ENCODE measurements at places on chromosomes 3 and 15. TPM values are rescaled to one million over a fixed set of nuclear protein-coding genes. Genes with fewer than 3 reads are reported as not detected.

DNA sequence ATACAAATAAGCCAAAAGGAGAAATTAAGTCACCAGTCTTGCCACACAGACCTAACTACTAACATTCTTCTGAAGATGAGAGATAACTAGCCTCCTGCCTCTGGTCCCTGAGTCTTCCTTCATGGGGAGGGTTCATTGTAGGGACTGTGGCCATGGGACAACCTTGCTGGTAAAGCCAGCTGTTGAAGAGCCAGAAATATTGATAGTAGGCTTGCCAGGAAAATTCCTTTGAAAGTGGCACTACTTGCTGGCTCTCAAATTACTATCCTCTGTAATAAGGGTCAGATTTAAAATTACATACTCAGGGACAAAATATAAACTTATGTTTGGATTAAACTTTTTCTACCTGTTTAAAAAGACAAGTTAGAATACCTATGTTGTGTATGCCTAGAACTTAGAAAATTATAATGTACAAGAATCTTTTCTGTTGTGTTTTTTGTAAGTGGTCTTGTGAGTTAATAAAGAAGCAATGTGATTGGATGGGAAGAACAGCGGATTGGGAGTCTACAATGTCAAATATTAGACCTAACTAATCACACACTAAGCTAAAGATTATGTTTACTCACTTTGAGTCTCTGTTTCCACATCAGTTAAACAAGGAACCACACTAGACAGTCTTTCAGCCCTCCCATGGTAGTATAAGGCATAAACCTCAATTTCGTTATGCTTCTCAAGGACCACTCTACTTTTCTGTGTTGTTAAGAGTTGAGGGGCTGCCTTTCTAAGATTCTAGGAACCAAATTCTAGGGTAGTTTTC is 60.0 kb upstream of the TRIM71 start:
- no peak for DNase-seq

- no peak for DNase-seq
Measured at GRCh38 chr3:197555281-197556261, at the start of gene BDH1. BDH1 (minus strand) TSS chr3:197555968; CDS start chr3:197546443, 9,525 bp downstream.

The NLGN1 gene
- 3.0 TPM for total RNA-seq

The CHL1 gene
- total RNA-seq = not detected

DNA sequence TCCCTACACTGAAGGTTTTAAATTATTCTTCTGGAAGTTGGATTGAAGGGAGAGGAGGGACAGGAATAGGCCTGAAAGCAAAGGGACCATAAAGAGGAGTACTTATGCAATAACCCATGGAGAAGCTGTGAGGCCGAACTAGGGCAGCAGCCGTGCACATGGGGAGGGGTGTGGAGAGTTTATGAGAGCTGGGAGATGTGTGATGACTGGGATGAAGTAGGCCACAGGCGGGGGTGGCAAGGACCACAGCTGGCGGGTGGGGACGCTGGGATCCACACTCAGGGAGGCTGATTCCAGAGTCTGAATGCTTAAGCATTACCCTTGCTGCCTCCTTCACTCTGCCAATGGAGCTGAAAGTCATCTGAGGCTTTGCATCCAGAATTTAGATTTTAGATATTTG is 123.8 kb downstream of the ARNT2 start:
- no peak for DNase-seq

GRCh38 chr15:31202953-31203352 is 101.4 kb upstream of the TRPM1 start:
- DNase-seq = no peak

- no peak for DNase-seq
Measured at GRCh38 chr3:109897734-109898133, 560.4 kb upstream of the DPPA4 start.

- DNase-seq = no peak
Measured at GRCh38 chr15:88535100-88535499, 11.4 kb downstream of the DET1 start.

The CFAP92 gene
- 1.0 TPM for total RNA-seq

GRCh38 chr3:104347291-104347690 is 1019.4 kb upstream of the ALCAM start:
- DNase-seq = no peak

GRCh38 chr15:31338879-31339557 is 12.4 kb downstream of the KLF13 start:
- no peak for DNase-seq

DNA sequence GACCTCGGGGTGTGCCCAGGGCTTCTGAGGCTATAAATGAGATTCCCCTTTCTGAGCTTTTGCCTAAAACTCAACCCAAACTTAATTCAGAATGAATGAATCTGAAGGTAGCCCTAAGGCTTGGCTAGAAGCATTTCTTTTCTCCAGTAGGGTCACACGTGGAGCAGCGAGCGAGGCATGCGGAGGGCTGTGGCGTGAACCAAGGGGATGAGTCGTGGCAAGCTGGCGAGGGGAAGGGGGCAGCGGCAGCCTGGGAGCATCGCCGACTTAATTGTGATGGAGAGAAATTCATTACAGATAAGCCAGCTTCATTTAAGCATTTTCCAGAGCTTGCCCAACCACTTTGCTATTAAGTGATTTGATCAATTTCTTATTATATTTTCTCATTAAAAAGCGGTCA is 79.9 kb downstream of the CHSY1 start:
- DNase-seq = no peak

DNA sequence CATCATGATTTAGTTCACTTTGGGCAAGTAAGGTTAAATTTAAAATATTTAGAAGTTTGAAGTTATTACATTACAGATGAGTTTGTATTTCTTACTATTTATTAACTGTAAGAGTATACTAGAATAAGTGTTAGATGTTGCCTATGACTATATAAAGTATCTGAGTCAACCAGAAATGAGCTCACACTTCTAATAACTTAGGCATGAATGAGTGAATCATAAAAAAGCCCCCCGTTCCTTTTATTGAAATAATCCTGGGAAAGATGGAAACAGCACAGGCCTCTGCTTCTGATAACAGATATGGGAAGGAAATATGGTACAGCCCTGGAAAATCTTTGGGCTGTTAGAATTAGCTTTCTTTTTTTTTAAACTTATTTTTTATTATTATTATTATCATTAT is 66.6 kb upstream of the TGFBR2 start:
- no peak for DNase-seq

The ABCC5 gene
- 12.2 TPM for total RNA-seq

- peak; percentile 33 for DNase-seq
Measured at GRCh38 chr3:188712248-188712924, 459.4 kb upstream of the TPRG1 start.

DNA sequence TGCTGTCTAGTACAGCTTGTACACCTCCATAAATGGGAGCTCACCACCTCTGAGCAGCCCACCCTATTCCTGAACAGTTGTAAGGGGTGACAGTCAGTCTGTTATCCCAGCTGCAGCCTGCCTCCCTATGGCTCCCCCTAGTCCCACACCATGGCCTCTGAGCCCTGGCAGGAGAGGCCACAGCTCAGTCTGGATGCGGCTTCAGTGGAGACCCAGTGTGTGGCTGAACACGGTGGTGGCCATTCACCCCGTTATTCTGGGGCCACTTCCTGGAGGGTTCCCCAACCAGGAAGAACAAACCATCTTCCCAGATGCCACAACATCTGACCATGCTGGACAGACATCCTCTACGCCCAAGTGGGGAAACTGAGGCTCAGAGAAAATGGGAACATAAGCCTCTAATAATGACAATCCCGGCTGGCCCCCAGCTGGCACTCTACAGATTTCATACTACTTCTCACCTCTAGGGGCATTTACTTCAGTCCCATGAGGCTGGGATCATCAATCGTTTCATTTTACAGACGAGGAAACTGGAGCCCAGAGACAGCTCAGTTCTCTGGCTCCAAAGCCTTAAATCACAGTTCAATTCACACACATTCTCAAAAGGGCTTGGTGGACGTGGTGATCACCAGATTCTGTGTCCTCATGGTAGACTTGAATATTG is 9.2 kb upstream of the GRIP2 start:
- DNase-seq = no peak

DNA sequence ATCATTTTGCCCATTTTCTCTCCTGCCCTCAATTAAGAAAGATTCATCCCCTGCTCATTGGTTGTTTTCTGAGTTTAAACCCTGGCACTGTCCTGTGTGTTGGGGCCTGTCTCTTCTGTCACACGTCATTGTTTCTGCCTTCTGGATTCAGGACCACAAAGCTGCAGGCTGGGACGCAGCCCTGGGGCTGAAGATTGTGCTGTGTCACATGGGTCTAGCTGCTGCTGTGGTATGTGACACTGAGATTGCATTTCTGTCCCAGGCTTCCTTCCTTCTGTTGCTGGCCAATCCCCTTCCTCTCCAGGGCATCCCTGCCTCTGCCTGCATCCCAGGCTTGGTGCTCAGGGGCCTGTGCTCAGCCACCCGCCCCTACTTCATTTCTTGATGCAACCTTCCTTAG is 28.9 kb downstream of the INSYN1 start:
- DNase-seq = no peak

DNA sequence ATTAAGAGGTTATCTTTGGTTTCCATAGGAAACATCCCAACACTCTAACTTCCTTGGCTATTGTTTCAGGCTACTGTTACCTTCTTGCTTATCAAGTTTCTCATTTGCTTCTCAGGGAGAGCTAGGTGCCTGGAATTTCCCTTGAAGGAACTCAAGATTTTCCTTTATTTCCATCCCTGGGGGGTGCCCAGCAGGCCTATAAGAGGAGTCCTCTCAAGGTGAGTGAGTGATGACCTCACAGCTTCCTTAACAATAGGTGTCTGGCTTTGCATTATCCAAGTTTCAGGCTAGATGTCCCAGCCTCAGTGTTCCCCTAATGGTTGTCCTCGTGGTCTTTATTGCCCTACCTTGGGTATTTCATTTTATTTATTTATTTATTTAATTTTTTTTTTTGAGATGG is 12.1 kb upstream of the CTSH start:
- no peak for DNase-seq

DNA sequence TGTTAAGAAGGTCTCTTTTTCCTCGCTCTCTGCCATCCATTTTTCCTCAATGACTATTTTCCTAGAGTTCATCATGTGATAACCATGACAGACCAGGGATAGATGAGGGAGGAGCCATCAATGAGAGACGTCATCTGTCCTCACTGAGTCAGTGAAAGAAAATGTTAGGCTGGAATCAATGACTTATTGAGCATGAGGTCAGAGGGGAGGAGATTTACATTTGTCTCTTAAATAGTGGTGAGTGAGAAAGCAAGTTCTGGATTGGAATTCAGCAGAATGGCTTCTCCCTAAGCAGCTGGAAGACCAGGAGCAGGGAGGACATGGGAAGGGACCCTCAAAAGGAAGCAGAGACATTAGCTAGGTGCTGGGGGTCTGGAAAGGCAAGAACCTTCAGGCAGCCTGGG is 28.2 kb upstream of the USP3 start:
- DNase-seq = peak; percentile 44

DNA sequence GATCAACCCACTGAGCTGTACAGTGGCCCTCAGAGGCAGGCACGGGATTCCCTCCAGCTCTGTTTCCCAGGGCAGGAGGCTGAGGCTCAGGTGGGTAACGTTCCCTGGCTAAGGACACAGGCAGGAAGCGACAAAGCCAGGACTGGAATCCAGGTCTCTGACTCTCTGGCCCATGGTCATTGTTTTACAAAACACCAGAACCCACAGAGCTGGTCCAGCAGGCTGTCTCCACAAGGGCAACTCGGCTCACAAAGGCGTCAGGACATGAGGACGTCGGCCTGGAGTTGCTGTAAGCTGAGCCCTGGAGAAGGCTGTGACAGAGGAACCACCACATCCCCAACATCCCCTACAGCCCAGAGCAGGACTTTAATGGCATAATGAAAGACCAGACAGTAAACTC is 30.7 kb downstream of the NUP210 start:
- DNase-seq = no peak

The CLSTN2 gene
- total RNA-seq = 1.6 TPM

DNA sequence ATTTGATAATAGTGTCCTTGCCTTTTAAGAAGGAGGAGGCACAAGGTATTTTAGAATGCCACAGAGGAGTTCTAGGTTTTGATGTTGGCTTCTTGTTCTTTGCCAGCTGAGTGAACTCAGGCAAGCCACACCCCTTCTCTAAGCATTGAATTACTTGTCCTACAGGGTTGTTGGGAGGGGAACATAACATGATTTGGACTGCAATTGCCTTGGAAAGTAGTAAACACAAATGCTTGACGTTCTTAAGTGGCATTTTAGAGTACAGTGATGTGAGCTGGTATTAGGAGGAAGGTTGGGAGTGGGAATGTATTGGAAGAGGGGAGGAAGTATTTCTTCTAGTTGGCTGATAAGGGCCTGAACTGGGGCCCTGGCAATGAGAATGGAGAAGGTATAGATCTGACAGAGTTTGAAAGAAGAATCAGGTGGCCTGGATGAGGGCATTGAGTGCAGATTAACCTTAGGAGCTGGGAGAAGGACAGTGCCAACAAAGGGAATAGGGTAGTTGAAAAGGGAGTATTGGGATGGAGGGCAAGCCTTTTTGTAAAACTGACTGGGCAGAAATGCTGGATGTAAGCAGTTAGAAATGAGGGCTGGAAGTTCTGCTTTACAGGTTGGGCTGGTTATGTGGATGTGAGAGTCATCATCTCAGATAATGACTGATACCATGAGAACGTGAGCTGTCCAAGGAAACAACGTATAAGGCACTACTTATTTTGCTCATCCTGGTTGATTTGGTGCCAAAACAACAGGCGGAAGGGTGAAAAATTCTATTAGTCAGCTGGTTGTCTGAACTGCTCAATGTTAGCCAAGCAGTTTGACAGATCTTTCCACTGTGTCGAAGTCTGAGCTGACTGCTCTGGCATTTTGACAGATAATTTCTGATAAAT is 16.7 kb downstream of the KAT2B start:
- DNase-seq = no peak

GRCh38 chr3:153242896-153243295 is 80.9 kb downstream of the RAP2B start:
- DNase-seq = no peak

DNA sequence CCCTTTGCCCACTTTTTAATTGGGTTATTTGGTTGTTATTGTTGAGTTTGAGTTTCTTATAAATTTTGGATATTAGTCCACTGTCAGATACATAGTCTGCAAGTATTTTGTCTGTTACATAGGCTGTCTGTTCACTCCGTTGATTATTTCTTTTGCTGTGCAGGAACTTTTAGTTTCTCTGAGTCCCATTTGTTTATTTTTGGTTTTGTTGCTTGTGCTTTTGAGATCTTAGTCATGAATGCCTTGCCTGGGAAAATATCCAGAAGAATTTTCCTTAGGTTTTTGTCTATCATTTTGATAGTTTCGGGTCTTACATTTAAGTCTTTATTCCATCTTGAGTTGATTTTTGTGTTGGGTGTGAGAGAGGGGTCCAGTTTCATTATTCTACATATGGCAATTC is 254.5 kb downstream of the NLGN1 start:
- DNase-seq = no peak

The FGD5 gene
- total RNA-seq = 72.1 TPM

GRCh38 chr3:24640330-24640877 is 145.8 kb upstream of the THRB start:
- DNase-seq = peak; percentile 9

DNA sequence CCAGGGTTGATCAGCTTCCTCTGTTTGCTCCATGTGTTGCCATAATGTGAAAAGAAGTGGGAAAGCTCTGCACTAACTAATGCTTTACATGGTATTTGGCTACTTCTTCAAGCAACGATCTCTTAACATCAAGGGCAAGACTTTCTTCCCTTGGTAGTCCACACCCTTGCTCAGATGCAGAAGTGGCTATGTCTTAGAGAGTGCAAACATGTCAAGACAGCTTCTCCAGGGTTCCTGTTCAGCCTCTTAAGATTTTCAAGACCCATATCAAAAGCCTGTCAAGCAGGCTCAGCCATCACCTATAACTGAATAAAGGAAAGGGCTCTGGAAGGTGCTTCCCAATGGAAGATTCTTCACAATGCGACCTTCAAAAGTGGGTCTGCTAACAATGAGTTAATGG is 64.8 kb upstream of the CSTA start:
- DNase-seq = no peak
